ENCODE measurements at places on chromosomes 6 and 20.

DNA sequence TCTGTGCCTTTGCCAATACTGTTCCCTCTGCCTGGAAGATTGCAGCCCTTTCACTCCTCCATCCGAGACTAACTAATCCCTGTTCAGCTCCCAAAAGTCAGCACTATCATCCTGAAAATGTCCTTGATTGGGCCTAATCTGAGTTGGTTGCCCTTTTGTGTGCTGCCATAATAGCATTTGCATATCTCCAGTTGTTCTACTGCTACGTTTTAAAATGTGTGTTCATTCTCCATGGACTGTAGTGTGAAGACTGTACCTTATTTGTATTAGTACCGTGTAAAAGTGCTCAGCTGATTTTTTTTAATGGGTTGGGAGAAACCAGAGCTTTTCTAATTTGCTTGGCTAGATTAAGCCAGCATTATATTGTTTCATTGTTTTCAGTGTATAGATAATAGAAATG is 401.3 kb downstream of the LAMA2 start:
- no peak for DNase-seq

DNA sequence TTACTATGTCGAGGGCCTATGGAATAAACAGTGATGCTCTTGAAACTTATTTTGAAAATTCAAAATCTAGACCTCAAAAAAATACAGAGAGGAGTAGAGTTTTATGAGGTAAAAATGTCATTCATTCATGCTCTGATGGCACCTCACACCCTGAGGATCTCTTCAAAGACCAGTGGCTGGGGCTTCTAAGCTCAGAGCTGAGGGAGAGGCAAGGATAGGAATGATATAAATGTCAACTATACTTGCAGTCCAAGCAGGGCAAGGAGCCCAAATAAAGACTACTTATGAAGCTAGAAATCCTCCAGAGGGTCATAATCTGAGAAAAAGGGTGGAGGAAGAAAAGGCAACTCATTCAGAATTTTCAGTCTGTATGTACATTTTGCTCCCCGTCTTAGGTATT is 136.7 kb upstream of the CARMIL1 start:
- no peak for DNase-seq

DNA sequence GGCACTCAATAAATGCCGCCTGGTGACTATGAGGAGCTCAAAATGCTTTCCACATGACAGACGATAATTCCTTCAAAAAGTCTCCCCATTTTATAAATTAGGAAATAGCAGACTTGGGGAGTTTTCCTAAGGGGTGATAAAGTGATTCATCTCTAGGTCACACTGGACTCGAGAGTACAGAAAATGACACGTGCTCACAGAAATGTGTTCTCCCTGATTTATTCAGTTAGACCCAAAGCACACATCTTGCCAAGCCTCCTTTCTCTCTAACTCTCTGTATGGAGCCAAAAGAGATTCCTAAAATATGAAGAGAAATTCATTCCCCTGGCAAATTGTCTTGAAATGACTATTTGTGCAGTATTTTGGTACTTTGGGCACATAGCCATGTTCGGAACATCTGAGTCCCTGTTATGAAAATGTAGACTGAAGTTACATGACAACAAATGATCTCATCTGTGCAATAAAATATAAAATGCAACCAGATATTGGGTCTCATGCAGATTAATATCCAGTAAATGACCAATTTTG is 381.1 kb downstream of the TFAP2B start:
- no peak for DNase-seq

GRCh38 chr6:107656401-107656800 is 166.5 kb downstream of the SOBP start:
- DNase-seq, result no peak

DNA sequence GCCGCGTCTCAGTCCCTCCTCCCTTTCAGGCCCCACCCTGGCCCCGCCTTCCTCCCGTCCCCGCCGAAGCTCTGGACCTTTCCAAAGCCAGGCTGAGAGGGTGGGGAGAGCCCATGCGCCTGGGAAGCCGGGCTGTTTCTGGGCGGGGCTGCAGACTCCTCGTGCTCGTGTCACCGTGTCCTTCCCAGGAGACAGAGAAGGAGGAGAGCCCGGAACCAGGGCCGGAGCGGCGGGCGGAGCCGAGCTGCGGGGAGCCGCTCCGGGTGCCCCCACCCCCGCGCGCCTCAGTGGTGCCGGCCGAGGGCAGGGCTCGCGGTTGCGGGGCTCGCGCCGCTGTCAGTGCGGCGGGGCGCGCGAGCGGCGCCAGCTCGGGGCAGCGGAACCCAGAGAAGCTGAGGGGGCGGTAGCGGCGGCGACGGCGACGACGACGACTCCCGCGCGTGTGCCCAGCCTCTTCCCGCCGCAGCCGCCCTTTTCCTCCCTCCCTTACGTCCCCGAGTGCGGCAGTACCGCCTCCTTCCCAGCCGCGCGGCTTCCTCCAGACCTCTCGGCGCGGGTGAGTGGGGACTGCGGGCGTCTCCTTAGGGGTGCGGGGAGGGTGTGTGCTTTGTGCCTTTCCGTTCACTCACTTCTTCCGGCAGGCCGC is at the start of gene RALY:
Gene RALY, plus strand, starts transcription at position 336 of the 646 bp plus-strand sequence. CDS start 78,164 bp downstream, outside the sequence.
- DNase-seq, result peak; percentile 93

GRCh38 chr20:4165984-4166725 is 150.8 kb upstream of the RNF24 start:
- DNase-seq, result no peak

DNA sequence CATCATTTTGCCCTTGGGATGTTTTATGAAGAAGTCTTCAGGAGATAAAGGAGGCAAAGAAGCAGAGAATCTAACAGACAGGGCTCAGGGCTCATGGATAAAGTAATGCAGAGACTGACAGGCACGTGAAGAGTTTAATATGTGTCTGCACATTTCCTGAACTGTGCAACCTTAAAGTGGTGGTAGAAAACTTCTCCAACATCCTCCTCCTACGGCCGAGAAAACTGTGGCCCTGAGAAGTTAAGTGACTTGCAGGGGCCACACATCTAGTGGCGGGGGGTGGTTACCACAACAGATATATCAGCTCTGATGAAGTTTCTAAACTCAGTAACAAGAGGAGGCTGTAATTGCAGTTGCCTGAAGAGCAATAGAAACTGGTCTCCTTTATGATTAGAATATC is 61.0 kb downstream of the SOBP start:
- DNase-seq, result no peak

GRCh38 chr6:81820980-81821379 is 68.5 kb upstream of the TENT5A start:
- no peak for DNase-seq

DNA sequence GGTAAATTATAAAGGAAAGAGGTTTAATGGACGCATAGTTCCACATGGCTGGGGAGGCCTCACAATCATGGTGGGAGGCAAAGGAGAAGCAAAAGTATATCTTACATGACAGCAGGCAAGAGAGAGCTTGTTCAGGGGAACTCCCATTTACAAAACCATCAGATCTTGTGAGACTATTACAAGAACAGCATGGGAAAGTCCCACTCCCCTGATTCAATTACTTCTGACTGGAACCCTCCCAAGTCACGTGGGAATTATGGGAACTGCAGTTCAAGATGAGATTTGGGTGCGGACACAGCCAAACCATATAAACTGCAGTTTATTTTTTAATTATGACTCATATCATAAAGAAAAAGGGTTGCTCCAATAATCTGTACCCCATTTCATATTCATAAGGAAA is 22.3 kb upstream of the HLA-DQA2 start:
- DNase-seq, result no peak

DNA sequence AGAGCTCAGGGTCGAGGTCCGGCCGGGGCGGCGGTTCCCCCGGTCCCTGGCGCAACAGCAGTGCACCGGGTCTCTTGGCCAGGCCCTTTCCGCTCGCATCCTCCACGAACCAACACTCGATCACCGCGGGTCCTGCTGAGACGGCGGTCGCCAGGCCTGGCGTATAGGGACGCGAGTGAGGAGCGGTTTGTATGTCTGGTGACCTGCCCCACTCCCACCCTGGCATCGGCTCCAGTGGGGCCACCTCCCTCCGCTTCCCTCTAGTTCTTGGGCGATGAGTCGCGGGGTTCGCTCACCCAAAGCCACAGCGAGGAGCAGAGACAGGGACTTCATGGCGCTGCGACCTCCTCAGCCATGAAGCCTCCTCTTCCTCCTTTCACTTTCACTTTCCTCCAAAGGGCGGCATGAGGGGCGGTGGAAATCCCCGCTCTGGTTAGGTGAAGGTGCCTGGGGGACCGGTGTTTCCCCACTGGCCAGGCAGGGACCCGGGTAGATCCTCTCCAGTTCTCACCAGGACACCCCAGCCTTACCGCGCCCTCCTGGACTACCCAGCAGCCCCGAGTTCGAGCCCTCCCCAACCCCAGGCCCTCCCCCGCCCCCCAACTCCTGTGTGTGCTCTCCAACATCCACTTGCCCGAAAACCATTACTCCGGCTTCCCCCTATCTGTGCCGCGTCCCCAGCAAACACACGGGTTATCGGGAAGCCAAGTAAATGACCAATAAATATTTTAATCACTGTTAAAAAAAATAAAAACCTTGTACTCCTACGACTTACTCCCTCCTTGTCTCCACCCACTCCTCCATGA is at the start of gene TAPBP:
Gene TAPBP, minus strand, starts transcription at position 370 of the 806 bp plus-strand sequence. Its CDS starts 37 bp downstream, at position 333.
- peak; percentile 79 for DNase-seq

- DNase-seq, result no peak
Observed at GRCh38 chr20:18524646-18525045, 16.9 kb downstream of the SEC23B start.

DNA sequence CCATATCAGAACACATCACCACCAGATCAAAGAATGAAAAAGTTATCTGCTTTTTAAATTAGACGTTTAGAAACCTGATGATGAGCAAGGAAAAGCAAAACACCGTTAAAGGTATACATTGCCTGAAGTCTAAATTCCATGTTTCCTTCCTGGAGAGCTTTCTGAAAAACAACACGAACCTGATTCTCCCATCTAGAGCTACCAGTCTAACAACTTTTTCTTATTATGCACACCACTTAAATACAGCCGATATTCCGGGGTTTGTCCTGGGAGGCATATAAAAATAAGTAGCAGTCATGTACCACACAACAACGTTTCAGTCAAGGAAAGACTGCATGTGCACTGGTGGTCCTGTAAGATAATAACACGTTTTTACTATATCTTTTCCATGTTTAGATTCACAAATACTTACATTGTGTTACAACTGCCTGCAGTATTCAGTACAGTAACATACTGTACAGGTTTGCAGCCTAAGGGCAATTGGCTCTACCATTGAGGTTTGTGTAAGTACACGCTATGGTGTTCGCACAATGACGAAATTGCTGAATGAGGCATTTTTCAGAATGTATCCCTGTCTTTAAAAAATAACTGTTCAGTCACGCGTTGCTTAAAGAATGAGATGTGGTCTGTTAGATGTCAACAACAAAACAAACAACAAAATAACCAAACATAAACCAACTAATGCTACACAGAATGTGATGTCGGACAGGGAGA is 19.1 kb upstream of the LYRM2 start:
- no peak for DNase-seq

GRCh38 chr6:148528292-148528691 is 185.7 kb downstream of the SASH1 start:
- DNase-seq, result no peak

GRCh38 chr6:166364456-166364855 is 18.3 kb downstream of the MPC1 start:
- no peak for DNase-seq

DNA sequence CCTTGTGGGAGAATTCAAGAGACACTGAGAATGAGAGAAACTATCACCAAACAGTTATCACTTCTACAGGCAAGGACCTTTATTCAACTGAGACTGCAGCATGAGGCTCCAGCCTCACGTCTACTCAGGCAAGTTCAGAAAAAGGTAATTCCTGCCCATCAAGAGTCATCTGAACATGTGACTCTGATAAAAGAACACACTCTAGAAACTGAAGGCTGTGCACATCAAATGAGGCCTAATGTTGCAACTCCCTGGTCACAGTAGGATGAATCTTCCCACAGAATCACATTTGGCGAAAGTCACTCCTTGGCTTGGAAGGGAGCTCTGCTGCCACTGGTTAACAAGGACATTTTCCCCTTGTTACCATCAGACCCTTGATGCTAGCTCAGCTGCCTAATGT is 71.2 kb upstream of the EMILIN3 start:
- DNase-seq, result no peak

- DNase-seq, result no peak
Observed at GRCh38 chr6:42313941-42314570, 96.4 kb upstream of the MRPS10 start.

DNA sequence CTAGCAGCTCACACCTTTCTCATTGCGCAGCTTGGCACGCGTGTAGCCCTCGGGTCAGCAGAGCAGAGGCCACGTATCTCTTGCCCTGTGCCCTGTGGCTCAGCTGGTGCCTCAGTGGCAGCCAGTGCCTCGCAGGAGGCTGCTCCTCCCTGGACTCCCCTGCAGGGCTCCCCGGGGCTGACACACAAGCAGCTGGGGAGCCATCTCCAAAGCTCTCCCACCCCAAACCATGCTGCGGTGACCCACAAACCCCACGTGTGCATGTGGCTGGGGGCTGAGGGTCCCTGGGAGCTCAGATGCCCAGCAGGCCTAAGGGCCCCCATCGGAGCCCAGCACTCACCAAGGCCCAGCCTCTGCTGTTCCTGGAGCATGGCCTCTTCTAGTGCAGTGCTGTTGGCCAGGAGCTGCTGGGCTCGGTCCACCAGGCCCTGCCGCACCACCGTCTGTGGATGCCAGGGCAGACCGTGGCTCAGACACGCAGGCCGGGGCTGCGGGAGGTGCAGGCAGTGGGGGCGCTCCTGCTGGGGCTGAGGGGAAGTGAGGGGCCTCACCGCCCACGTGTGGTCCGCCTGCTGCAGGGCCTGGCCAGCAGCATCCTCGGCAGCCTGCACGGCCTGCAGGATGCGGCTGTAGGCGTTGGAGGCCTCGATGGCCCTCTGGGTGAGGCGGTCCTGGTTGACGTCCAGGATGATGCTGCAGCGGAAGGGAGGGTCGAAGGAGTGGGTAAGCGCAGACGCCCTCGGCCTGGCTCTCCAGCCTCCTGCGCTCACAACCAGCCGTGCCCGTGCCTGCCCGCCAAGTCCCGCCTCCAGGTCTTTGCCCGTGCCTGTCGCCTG is 13.8 kb downstream of the ADRM1 start:
- DNase-seq, result no peak

- no peak for DNase-seq
Observed at GRCh38 chr20:18164356-18164755, 26.7 kb downstream of the KAT14 start.

All from stimulated activated CD8-positive, alpha-beta memory T cell treated with anti-CD3 and anti-CD28 coated beads, Interleukin-4, amount 100 ng/mL, for 1 hour (primary cell).